ENCODE measurements at places on chromosomes 4 and X. TPM values are rescaled to one million over a fixed set of nuclear protein-coding genes. Genes with fewer than 3 reads are reported as not detected.

Gene MAGEA2B
- total RNA-seq, result not detected

Gene ADH1B
- not detected for total RNA-seq

DNA sequence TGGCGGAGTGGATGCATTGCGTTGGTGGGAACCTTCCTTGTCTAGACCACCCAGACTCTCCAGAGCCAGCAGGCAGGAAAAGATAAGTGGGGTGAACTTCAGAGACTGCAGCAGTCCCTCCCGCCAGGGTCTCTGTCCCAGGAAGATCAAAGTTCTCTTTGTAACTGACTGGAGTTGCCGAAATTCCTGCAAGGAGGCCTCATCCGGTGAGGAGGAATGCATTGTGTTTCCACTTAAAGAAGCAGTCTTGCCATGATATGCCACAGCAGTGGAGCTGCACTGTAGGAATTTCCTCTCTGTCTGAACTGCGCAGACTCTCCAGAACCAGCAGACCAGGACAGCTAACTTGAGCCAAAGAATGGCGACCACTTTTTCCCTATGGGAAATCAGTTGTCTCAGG lies 1190.4 kb downstream of the TECRL start:
- DNase-seq, result no peak

GRCh38 chrX:103608306-103608963 lies 672 bp downstream of the TCEAL3 start:
- DNase-seq, result no peak

DNA sequence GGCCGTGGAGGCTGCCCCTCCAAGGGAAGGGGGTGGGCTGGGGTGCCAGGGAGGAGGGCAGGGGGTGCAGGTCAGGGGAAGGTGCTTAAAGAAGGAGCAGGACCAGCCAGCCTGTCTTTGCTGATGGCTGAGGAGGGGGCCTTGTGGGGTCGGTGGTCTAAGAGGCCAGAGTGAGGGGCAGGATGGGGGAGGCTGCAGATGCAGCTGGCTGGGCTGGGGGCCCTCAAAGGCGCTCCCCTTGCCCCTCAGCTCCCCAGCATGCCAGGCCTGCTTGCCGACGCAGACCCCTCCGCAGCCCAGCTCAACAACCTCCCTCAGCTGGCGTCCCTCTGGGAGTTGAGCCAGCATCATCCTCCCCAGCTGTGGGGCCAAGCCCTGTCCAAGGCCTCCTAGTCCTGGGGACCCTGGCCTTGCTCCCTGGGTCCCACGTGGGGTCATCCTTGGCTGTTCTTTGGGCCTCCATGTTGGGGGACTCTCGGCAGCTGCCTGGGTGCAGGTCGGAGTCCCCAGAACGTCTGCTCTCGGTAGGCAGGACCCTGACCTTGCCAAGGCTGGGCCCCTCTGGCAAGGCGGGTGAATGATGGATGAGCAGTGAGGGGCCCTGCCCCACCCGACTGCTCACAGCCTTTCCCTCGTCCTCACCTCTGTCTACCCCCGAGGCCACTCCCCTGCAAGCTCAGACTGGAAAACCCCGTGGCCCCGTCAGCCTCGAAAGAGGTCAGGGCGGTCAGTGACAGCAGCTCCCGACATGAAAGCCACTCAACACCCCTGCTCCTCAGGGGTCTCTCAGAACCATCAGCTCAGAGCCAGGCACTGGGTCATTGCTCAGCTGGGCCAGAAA lies 119.4 kb downstream of the FAM53A start:
- no peak for DNase-seq

- no peak for DNase-seq
Measured at GRCh38 chrX:139141370-139141769, 389.2 kb upstream of the F9 start.

Data from neural crest cell (in vitro differentiated cells).